Stimulated activated CD4-positive, alpha-beta T cell treated with anti-CD3 and anti-CD28 coated beads, TNF-alpha, amount 100 ng/mL, for 4 hours (primary cell): ENCODE measurements at places on chromosomes 2 and 18.

- DNase-seq = no peak
Measured at GRCh38 chr2:182929972-182930371, 63.5 kb upstream of the FRZB start.

GRCh38 chr2:3141696-3142095 is 235.9 kb downstream of the EIPR1 start:
- DNase-seq = no peak

DNA sequence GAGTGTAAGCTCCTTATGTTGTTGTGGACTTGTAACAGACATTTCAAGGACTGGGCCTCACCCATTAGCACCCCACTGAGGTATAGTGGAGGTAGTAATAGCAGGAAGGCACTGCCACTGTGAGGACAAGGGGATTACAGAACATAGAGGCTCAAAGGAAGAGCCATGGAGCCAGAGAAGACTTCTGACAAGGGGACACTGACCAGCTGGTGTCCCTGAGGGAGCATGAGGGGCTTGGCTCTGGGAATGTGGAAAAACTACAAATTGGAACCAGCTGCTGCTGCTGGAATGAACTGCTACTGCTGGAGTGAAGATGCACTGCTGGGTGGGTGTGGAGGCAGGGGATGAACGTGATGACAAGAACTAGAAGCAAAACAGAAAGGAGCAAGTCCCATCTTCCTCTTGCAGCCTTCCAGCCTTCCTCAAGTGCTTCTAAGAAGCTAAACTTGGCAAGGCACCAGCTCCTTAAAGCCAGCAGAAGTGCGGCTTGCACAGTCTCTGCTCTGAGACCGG is 167.3 kb upstream of the NOSTRIN start:
- no peak for DNase-seq

DNA sequence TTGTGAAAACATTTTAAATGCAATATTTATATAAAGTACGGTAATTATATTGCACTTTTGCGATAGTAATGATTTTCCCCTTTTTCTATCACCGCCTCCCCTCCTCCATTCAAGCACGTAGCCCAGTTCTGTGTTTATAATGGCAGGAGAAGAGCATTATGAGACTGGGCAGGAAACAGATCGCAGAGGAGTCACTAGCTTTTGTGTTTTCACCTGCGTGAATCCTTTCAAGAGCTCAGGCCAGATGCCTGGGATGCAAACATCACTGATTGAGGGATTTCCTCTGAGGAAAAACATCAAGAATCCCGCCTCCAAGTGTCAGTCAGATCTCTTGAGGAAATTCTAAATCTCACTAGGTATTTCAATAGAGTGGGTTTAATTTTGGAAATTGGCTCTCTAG is 178.4 kb upstream of the FN1 start:
- DNase-seq = no peak

DNA sequence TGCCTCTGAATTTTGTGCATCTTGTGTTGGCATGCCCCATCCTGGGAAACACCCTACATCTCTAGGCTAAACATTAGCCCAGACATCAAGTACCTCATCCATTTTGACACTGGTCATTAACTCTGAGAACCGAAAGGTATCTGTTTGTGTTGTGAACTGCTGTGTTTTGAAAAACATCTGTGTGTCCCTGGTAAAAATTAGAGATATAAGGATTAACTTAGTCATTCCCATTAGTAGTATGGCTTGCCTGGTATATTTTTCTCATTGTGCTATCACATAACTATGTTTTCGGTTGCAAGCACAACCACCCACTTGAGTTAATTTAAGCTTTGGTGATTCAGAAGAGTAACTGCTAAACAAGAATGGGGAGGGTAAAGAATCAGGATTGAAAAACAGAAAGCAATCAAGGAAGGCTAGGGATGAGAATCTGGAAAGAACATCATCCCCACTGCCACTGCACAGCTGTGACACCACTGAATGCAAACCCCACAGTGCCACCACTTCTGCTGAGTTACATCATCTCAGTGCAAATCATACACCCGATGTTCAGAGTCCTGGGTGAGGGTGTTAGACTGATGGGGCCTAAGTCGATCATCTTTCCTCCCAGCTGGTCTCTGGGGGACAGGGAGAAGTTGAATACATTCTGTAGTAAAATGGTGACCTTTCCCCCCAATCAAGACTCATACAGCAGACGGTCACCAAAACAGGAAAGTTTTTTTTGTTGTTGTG is 234.0 kb downstream of the EPHA4 start:
- DNase-seq = no peak

- DNase-seq = no peak
Measured at GRCh38 chr2:12457831-12458230, 258.9 kb upstream of the TRIB2 start.

DNA sequence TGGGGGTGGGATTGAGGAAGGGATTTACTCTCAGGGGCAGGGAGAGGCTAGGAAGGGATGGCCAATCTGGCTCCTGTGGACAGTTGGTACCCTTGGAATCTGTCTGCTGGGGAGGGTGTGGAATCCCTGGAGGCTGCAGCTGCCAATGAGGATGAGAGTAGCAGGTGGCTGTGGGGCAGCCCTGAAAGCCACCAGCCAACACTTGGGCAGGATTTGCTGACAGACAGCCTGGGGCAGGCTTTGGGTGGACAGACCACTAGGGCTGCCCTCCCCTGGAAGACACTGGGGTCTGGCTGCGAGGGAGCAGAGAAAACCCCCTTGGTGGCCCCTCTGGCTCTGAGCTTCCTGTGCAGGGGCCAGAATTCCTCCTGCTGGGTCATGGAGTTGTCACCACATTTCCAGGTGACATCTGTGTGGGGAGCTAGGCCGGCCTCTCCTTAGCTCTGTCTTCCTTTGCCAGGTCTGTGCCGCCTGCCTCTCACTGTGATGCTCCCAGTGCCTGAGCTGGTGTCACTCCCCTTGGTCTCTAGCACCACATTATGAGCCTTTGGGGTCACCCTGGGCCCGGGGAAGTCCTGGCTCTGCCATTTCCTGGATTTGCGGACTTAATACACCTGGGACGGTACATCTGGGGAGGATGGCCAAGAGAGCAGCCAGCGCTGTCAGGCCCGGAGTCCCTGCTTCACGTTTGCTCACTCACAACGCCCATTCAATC is 13.4 kb upstream of the ARHGEF4 start:
- no peak for DNase-seq

GRCh38 chr18:23951206-23951605 is 63.3 kb upstream of the TTC39C start:
- no peak for DNase-seq

DNA sequence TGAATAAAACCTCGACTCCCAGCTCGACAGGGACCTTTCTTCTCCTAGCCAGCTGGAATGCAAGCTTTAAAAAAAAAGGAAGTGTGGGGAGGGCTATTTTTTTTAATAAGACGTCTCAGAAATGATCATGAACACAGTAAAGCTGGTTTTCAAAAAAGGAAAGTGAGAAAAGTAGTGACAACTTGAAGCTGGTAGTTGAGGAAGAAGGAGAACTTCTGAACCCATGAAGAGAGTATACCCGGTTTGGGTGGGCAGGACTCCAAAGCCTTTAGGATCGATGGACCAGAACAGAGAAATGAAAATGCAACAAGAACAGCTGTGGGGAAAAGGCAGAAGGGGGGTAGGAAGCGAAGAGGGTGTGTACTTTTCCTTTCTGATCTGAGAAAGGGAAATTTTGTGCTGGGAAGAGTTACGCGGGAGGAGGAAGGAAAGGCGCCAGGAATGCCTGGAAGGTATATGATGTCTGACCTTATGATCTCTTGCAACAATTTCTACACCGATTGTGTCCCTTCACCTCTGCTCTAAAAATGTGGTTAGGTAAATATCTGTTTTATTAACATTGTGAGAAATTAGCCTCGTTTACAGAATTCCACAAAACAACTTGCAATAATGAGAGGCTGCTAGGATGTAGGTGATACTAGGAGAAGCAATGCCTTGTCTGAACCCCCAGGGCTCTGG is 22.6 kb upstream of the CYP1B1 start:
- DNase-seq = no peak

DNA sequence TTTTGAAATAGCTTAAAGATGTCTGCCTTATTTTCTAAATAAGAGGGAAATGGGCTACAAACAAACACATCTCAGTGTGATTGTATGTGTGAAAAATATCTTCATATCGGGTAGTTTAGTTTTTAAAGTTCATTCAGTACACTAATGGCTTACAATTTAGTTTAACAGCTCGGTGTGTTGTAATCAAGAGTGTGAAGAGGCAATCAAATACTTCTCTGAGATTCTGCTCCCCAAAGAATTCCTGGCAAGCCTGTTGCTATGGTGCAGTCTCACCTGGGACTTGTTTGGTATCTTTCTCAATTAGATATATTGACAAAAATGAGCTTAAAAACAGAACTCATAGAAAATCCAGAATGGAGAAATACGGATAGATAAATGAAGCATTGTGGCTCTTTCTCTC is 99.4 kb downstream of the PKP4 start:
- DNase-seq = no peak

DNA sequence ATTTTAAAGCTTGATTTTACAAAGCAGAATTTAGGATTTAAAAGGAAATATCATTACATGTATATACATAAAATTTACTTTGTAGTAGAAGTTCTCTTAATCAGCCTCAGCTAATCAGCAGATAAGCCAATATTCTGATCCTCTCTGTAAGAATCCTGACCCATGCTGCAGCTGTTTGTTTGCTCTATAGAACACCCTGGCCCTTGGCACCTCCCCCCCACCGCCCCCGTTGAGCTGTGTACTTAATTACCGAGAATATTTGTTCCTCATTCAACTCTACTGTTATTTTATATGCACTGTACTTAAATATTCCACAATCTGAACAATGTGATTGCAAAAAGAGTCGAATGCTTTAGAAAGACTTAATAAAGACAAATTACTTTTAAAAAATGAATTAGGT is 98.0 kb downstream of the EVA1A start:
- no peak for DNase-seq

DNA sequence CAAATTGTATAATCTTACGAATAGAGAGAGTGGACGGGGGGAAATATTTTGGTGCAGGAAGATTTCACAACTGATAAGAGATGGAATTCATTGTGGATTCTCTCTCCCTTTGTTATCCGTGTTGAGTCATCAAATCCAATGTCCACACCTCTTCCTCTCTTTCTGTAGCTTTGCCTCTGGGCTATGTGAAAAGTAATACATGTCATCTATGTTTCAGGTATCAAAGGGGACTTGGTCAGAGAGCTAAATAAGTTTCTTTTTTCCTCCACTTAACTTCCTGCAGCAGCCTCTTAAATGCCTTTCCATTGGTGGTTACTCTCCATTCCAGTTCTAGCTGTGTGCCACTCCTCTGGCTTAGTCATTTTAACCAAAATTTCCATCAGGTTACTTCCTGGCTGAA is 169.3 kb upstream of the NXPH2 start:
- DNase-seq = no peak

DNA sequence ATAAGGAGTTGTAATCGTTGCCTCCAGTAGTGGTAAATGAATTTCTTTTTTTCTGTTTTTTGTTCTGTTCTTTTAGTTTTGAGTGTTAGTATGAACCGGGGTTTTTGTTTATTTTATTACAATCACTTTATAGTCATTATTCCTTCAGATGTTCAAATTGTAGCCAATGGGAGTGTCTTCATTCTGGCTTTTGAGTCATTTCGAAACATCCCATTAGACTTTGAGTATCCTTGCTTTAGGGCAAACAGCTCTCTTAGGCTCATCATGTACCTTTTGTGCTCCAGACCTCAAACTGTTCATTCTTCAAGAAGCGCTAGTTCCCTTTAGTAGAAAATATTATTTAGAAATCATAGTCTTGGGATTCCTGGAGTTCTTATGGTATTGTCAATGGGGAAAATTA is 54.2 kb upstream of the PAX3 start:
- DNase-seq = no peak

DNA sequence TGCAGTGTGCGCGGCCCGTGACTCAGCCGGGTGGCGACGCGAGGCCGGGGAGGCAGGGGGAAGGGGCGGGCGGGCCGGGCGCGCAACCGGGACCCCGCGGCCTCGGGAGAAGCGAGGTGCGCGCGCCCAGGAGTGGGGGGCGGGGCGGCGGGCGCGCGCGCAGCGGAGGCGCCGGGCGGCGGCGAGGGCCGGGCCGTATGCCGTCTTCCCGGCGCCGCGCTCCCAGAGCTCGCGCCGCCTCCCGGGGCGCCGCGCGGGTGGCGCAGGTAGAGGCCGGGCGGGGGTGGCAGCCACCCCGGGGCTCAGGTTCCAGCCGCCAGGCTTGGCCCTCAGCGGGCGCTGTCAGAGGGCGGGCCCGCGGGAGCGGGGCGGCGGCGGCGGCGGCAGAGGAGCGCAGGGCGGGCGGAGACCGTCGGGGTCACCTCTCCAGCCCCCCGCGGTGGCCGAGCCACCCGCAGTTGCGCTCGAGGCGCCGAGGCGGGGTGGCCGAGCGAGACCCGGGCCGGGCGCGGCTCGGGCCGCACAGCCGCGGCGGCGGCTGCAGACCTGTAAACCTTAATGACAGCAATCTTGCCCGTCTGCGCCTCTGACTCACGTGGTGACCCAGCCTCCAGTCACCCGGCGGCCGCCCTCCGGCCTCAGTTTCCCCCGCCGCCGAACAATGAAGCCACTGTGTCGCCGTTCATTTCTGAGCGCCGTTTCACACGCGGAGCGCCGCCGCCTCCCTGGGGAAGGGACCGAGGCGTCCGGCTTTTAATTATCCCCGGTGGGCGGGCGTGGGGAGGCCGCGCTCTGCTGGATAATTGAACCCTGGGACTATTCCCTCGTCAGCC is 25.3 kb upstream of the SMAD7 start:
- peak; percentile 45 for DNase-seq

DNA sequence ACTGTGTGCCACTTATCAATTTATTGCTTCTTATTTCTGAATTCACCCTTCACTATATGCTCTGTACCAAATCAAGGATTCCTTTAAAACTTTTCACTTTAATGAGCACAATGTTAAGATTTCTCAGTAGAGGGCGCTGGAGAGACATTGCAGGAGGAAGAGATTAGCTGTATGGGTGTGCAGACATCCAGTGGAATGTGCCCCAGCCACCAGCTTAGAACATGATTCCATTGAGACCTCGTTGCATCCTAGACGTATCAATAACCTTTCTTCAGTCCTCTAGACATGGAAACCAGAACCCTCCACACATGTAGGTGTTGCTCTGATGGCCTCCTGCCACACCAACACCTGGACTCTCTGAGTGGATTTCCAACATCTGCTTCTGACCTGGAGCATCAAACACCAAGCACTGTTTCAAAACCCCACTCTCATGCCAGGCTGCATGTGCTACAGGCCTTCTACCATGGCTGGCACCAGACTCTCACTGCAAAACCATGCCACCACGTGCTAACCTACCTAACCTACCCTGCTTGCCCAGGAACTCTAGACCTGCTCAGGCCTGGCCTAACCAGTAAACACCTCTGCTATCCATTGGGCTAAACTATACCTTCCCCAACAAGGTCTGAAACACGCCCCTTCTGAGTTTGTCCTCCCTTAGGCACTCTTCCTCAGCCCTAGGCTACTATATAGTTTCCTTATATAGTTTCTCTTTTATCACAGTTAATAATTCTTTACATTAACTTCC is 633.2 kb upstream of the PKDCC start:
- DNase-seq = no peak

DNA sequence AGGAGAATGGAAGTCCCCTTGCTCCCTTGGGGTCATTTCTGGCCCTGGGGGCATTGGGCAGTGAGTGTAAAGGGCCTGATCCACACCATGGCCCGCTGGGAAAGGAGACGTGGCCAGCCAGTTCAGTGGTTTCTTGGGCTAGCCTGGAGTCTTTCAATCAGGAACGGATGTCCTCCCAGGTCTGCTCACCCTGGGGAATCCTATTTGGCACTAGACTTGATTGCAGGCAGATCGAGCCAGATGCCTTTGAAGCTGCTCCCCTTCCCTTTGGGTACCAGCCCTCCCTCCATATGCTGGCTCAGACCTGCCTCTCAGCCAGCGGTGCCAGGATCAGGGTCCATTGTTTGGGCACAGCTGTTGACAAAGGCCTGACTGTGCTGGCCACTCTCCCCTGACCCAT is 11.0 kb downstream of the FBLN7 start:
- no peak for DNase-seq
